Globus pallidus (tissue), 1 donor: ENCODE measurements at places on chromosomes 2 and 18.

- DNase-seq = no peak
These were observed 189.4 kb upstream of the GLI2 start for GRCh38 chr2:120546048-120546864.

GRCh38 chr2:213422211-213422610 lies 137.9 kb downstream of the SPAG16 start:
- no peak for DNase-seq

DNA sequence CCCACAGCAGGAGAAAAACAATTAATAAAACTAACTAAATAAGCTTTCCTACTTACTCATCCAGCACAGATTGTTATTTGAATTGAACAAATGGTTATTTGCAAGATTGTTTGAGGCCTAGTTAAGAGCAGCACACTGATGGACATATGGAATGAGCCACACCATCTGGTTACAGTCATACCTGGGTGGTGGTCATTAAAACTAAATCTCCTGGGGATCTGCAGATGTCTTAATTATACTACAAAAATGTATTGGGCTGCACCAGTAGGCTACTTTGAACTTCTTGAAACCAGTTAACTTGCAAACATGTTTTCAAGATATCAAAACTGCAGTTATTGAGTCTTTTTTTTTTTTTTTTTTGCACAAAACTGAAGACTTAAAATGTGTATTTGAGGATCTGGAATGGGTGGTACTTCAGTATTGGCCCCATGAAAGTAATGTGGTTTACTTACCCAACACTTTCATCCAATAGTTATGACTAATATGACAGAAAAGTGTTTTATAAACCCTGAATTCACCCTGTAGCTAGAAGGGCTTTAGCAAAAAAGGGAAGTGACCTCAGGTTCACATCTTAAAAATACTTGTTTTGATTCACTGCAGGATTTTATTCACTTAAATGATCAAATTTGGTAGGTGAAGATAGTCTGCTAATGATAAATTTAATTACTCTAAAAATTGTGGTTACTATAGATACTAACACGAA lies 10.8 kb downstream of the AGFG1 start:
- DNase-seq = no peak

DNA sequence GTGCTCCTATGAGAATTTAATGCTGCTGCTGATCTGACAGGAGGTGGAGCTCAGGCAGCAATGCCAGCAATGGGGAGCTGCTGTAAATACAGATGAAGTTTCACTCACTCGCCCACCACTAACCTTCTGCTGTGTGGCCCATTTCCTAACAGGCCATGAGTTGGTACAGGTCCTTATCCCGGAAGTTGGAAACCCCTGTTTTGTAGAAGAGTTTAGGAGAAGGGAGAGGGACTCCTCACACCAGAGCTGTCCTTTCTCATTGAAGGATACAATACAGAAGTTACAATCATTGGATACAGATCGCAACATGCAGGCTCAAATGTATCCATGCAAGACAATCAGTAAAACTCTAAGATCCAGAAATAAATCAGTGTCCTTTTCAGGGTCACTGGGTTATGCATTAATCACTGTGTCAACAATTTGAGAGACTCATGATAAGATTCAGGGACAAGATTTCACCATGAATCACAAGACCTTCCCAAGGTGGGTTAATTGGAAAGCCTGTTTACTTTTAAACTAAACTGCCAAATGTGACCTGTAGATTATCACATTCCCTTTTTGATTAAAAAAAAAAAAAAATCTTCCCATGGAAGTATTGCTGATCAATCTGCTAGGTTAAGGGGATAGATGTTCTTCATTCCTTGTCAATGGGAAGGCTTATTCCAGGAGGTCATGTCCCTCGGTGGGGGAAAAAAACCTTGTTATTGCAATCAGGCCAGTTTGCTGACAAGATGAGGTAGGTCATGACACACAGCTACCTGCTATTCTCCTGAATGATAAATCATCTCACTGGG lies 97.2 kb downstream of the SP100 start:
- no peak for DNase-seq

GRCh38 chr2:115163572-115163971 lies 721.1 kb downstream of the DPP10 start:
- DNase-seq = no peak

- DNase-seq = no peak
These were observed 23.0 kb upstream of the RTN4 start for GRCh38 chr2:55073000-55073983.

DNA sequence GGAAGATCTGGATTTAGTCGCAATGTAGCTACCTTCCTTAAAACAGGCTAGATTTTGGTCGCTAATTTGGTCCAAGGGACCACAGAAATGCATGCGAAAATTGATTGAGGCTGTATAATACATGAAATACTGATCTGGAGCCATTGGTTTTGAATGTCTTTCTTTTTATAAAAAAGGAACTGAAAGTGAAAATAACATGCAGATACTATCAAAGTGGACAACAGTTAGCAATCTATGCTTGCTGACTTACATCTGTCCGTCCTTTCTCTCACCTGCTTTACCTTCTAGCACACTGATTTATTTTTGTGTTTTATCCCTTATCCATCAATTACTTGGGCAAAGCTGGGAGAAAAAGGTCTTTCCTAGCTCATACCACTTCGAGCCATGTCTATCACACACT lies 1459.8 kb upstream of the ACVR2A start:
- DNase-seq = no peak

DNA sequence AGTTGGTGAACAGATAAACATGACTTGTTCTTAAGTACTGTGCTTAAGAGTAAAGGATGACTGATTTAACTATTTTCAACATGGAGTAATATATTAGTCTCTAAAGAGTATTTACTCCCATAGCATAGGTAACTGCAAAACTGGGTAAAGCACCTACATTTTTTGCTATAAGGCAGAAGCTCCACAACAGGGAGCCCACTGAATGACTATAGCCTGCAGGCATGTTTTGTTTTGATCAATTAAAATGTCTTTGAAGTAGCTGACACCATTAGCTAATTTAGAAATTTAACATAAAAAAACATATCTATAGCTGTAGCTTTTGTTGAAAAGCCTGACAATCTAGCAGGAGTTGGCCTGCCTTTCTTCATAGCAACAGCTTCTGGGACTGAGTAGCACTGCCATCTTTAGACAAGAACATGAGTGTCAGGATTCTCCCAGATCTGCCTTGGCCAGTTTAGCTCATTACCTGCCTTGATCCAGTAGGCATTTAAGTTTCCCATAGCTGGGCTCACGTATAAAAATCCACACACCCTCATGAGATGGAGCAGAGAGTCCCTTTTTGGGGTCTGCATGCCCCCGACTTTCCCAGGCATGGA lies 1935.1 kb upstream of the PIK3C3 start:
- no peak for DNase-seq

DNA sequence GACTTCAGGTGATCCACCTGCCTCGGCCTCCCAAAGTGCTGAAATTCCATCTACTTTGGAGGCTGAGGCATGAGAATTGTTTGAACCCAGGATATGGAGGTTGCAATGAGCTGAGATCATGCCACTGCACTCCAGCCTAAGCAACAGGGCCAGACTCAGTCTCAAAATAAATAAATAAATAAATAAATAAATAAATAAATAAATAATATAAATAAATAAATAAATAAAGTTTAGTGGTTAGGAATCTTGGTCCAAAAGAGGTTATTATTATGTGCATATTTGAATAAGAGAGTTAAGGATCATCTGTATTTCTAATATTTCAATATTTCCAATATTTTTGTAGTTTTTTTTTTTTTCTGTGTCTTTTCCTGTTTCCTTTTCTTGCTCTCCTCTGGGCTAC lies 90.8 kb downstream of the HS6ST1 start:
- DNase-seq = no peak

- DNase-seq = no peak
These were observed 664 bp downstream of the NETO1 start for GRCh38 chr18:72866901-72867745.

DNA sequence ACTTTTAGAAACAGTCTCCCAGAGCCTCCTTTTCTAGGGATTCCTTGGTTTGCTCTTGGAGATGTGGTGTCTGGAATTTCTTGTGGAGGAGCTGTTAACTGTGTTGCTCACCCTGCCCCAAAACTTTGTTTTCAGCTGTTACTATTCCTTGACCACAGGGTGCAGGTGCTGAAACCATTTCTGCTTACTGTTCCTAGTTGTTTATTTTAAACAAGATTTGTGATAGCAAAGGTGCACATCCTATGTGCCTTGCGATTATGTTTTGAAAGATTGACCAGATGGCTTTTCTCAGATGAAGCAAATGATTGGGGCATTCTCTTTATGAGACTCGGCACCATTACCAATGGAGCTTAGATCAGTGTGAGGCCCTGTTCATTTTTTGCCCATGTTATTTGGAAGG lies 111.2 kb downstream of the RAB3GAP1 start:
- no peak for DNase-seq

DNA sequence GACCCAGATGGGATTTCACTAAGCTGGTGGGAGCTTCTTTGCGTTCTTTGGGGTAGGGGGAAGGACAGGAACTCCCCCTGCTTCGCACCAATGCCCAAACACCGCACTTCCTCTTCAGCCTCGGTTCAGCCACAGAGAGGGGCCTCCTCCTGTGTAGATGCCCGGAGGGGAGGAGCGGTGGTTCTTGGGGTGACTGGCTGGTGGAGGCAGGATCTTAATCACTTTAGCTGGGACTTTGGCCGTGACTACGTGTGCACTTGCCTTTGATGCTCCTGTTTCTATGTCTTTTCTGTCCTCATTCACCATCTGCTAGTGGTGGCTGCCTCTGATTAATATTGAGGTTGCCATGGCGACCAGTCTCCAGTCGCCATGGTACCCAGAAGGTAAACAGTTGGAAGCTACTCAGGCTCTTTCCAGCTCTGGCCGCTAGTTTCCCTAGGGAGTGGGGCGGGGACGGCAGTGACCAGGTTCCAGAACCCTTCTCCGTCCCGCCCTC lies 1.9 kb downstream of the CNGA3 start:
- no peak for DNase-seq

DNA sequence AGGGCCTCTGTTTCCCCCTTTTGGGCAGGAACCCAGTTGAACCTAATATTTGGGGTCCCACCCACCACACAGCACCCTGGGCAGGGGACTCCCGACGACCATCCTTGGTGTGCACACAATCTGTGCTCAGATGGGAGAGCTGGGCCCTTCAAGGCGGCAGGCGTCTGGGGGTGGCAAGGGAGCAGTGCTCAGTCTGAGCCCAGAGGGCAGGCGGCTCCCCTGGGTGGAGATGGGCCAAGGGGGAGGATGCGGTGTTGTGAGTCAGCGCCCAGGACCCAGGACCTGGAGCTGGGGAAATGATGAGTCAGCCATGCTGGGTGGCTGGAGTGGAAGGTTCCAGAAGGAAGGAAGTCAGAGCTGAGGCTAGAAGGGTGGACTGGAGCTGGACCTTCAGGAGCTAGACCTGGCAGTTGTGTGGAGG lies 3.8 kb downstream of the PROM2 start:
- no peak for DNase-seq

DNA sequence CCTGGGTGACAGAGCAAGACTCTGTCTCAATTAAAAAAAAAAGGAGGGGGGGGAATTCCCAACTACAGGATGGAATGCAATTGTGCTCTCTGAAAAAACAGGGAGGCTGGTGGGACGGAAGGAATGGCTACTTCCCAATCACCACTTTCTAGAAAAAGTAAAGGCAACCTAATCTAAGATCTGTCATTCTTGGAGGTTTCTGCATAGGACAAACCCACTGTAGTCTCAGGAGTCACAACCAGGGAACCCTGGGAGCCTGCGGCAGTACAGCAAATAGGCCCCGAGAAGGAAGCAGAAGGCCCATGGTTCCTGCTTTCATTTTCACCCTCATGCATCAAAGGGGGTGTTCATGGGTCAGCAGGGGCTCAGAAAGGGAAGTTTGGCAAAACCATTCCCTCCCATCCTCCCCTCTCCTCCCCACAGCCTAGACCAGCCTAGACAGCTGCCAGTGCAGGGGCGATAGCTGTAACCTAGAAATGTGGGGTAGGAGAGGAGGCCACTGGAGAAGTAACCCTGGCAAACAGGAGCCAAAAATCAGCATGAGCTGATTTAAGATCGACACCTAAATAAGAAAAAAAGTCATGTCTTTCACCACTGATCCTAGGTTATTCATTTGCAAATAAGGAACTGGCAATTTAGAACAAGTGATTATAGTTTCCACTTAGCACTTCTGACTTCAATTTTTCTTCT lies 48.0 kb downstream of the TRABD2A start:
- peak; percentile 67 for DNase-seq

DNA sequence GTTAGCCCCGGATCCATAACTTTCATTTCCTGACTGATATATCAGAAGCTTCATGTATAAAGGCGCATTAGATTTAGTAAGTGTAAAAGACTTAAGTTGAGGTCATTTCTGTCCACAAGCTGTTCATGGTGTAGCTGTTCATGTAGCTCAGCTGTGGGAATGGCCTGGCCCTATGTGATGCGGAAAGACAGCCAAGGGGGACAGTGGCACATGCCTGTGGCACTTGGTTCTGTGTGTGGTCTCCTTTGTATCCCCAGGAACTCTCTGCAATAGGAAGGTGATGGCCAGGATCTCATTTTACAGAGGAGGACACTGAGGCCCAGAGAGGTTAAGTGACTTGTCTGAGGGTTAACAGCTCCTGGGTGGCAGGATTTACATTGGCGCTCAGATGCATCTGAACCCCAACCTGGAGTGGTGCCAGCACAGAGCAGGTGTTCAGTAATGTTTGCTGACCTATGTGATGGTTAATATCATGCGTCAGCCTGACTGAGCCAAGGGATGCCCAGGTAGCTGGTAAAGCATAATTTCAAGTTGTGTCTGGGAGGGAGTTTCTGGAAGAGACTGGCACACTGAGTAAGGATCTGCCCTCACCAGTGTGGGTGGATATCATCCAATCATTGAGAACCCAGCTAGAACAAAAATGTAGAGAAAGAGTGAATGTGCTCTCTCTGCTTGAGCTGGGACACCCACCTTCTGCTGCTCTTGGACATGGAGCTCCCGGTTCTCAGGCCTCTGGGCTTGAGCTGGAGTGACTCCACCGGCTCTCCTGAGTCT lies 25.4 kb downstream of the HPCAL1 start:
- DNase-seq = no peak

DNA sequence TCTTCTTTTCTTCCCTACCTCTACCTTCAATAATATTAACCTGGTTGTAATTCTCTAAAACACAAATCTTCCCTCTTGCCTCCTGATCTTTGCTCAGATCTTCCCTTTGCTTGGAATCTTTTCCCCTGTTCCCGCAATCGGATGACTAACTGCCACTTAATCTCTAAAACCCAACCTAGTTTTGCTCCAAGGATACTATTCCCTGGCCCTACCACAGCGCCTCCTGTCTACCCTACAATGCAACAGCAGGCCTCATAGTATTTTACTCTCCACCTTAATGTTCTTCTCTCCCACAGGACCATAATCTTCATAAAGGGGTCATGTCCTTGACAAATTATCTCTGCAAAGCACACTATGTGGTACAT lies 246.8 kb upstream of the TNP1 start:
- no peak for DNase-seq

GRCh38 chr2:7411691-7412090 lies 494.5 kb downstream of the RNF144A start:
- no peak for DNase-seq

GRCh38 chr2:29073933-29074332 lies 390 bp downstream of the PCARE start:
- DNase-seq = no peak
